ENCODE measurements at places on chromosomes 3 and 15.

DNA sequence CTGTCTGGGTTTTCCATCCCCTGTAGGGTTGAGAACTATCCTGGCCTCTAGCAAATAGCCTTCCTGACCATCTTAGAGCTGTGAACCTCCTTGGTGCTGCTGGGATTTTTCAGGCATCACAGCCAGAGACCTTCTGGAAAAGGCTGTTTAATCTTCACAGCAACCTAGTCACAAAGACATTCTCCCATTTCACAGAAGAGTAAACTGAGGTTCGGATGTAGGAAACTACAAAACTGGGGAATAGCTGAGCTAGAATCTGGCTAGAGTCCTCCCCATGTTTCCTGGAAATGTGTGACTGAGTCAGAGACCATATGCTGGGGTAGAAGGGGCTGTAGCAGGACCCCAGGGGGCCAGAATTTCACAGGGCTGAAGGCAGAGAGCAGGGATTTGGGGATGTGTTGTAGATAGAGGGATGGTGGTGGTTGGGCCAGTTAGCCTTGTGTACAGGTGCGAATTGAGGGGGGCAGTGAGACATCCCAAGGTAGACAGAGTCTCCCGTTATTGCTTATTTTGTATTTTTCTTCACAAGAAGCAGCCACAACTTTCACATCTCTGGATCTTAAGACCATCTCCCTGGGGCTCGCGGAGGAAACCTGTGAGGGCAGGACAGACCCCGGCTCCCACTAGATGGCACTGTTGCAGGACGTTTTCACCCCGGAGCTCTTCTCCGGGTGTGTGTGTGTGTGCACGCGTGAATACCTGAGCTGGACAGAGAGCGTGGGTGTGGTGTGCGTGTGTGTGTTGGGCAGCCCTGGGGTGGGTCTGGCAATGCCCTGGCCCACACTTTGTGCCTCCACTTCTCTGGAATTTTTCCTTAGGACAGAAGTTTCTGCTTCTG is 66.9 kb upstream of the PRR23C start:
- DNase-seq = peak; percentile 13

- no peak for DNase-seq
Measured at GRCh38 chr3:111035316-111035715, 36.3 kb upstream of the NECTIN3 start.

GRCh38 chr3:60090548-60090947 is 1040.7 kb upstream of the CFAP20DC start:
- DNase-seq = no peak

DNA sequence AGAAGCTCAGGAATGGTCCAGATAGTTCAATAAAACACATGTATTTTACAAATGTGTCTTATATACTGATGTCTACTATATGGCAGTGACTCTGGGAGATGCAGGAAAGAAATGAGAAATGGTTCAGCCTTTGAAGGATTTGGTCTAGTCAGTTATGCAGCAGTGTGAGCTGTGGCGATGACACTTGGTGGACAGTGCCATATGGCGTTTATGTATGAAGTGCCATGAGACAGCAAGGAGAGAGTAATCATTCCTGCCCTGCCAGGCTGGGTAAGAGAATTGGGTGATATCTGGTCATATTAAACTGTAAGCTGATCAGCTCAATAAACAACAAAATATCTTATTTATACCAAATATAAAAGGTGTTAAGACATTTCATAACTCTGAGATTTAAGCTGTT is 47.6 kb upstream of the ANP32A start:
- DNase-seq = no peak

- no peak for DNase-seq
Measured at GRCh38 chr15:45641999-45642932, 7.4 kb downstream of the SQOR start.

DNA sequence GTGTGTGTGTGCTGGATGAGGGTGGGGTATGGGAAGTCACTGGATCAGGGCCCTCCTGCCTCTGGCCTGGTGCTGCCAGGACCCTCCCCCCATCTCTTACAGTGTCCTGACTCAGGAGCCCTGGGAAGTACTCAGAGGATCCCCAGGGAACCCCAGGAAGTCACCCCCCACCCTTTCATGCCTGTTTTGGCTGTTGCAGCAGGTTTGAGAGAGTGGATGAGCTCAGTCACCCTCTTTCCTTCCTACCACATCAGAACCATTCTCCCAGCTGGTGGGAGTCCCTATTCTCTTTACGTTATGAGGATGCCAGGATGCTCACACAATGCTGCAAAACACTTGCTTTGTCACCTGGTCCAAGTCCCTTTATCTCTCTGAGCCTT is 59.0 kb downstream of the BDH1 start:
- no peak for DNase-seq

DNA sequence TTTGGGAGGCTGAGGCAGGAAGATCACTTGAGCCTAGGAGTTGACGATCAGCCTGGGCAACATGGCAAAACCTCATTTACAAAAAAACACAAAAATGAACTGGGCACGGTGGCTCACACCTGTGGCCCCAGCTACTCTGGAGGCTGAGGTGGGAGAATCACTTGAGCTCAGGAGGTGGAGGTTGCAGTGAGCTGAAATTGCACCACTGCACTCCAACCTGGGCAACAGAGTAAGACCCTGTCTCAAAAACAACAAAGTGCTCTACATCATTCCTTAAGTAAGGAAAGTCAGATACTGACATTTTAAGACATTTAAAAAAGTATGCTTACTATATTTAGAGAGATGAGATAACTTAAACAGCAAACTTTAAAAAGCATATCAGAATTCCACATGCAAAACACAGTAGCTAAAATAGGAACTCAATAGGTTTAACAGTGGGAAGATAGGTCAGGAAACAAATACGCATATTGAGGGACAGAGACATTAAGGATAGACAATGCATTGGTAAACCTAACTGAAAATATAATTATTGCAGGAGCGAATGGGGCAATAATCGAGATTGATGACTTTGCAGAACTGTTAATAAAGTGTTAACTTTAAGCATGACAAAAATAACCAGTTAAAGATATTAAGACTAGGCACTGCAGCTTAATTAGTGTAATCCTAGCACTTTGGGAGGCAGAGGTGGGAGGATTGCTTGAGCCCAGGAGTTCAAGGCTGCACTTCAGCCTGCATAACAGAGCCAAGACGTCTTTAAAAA is 32.1 kb downstream of the MORF4L1 start:
- no peak for DNase-seq

GRCh38 chr15:36941798-36942197 is 158.6 kb downstream of the MEIS2 start:
- DNase-seq = no peak

DNA sequence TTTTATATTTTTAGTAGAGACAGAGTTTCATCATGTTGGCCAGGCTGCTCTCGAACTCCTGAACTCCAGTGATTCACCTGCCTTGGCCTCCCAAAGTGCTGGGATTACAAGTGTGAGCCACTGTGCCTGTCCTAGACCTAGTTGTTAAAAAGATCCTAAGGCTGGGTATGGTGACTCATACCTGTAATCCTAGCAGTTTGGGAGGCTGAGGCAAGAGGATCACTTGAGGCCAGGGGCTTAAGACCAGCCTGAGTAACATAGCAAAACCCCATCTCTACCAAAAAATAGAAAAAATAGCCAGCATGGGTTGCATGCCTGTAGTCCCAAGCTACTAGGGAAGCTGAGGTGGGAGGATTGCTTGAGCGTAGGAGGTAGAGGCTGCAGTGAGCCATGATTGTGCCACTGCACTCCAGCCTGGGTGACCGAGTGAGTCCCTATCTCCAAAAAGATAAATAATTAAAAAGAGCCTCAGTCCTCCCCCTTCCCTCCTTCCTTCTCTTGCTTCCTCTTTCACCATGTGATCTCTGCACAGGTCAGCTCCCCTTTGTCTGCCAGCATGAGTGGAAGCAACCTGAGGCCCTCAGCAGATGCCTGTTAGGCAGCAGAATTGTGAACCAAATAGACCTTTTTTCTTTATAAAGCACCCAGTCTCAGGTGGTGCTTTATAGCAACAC is 9.8 kb upstream of the FNDC3B start:
- DNase-seq = no peak
